ENCODE measurements at places on chromosomes 16 and 17.
A peak's percentile ranks its signal among the peaks of the same experiment; 100 is the strongest.

DNA sequence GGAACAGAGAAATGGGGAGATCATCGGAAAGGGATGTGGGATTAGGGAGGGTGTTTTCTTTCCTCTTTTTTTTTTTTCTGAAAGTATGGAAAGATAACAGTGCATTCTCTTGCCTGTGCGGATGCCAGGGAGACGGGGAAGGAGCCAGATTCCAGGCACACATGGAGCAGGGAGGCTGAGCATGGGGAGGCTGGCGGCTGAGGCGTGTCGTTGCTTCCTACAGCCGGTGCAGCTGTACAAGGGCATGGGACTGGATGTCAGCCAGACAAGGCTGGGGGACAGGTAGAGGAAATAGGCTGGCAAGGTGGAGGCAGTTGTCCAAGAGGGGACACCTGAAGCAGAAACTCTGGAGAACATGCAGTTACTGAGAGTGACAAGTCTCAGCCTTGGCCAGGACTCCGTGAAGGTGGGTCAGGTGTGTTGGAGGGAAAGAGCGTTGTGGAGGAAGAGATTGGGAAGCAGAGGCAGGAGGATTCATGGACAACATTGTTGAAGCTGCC lies 16.6 kb upstream of the ADORA2B start:
- no peak for DNase-seq

GRCh38 chr17:12898110-12898509 lies 108.8 kb downstream of the ARHGAP44 start:
- no peak for DNase-seq

GRCh38 chr17:16061631-16062030 lies 62.0 kb downstream of the TTC19 start:
- DNase-seq: no peak

- DNase-seq: peak; percentile 26
These were observed 35.4 kb downstream of the ARSG start for GRCh38 chr17:68326681-68327080.

DNA sequence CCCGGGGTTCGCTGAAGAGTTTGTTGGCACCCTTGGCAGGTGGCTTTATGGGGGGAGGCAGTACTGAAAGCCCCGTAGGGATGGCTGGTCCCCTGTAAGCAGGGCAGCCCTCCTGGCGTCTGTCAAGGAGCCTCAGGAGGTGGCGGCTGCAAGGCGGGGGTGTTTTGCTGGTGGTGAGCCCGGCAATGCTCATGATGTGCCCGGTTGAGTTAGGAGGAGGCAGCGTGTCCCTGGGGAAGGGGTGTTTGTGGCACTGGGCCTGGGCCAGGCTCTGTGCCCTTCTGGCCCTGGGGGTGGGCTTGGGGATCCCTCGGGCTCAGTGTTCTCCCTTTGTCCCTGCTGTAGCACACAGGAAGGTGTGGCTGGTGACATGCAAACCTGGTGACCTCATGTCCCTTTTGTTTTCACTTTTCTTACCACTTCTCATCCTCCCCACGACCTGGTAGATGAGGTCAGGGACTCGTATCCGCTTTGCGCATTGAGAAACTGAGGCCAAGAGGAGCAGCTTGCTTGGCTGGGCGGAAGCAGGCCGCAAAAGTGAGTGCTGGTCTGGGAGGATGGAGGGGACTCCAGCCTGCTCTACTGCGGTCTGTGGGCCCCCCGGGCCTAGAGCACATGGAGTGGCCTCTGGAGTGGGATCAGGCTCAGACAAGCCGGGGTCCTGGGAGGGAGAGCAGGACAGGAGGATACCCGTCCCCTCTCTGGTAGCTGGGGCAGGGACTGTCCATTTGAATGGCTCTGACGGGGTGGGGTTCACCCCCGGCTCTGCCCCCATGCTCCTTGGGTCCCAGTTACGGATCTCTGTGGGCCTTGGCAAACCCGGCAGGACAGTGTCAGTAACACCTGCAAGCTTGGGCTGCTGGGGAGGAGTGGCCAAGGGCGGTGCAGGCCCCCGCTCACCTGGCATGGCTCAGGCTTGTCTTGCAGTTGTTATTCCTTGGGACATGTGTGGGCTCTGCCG lies 2.2 kb downstream of the SNN start:
- peak; percentile 20 for DNase-seq

DNA sequence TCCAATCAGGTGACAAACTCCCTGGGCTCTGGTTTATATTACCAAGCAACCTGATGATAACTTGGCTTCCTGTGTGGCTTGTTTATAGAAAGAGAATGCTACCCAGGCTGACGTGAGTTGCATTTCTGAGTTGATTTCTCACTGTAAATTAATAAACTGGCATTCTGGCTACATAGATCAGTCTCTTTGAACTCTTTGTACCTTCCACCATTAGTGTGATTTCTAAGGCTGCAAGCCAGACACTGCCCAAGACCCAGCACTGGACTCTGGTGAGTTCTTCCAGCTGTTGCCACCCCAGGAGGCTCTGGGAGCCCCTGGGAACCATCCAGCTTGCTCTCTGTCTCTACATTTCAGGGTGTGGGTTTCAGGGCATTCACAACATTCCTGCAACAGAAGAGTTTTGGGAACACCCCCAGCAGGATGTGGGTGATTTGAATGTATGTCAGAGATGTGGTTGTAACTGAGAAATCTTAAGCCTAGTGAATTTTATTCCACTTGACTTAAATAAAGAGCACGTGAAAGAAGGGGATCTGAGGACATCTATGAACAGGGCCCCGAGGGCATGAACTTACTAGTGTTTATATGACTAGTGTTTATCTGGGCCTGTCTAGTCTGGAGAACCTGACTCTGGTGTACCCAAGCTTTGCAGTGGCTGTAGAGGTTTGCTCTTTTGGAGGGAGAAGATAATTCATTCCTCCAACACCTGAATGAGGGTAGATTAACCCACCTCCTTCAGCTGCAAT lies 30.3 kb upstream of the LRRC37A start:
- peak; percentile 7 for DNase-seq

DNA sequence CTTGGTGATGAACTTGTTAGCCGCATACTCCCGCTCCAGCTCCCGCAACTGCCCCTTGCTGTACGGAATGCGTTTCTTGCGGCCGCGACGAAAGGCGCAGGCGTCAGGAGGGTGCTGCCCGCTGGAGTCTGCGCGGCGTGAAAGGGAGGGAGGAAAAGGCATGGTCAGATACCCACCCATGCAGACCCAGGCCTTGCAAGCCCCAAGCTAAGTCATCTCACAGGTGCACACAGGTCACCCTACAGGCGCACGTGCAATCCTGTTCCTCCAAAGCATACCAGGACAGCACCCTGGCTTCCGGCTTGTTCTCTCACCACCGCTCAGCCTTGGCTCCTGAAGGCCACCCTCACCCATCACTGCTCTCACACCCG lies 1.6 kb downstream of the HOXB13 start:
- DNase-seq: no peak

- no peak for DNase-seq
These were observed 31.7 kb upstream of the BRD7 start for GRCh38 chr16:50400312-50400966.

DNA sequence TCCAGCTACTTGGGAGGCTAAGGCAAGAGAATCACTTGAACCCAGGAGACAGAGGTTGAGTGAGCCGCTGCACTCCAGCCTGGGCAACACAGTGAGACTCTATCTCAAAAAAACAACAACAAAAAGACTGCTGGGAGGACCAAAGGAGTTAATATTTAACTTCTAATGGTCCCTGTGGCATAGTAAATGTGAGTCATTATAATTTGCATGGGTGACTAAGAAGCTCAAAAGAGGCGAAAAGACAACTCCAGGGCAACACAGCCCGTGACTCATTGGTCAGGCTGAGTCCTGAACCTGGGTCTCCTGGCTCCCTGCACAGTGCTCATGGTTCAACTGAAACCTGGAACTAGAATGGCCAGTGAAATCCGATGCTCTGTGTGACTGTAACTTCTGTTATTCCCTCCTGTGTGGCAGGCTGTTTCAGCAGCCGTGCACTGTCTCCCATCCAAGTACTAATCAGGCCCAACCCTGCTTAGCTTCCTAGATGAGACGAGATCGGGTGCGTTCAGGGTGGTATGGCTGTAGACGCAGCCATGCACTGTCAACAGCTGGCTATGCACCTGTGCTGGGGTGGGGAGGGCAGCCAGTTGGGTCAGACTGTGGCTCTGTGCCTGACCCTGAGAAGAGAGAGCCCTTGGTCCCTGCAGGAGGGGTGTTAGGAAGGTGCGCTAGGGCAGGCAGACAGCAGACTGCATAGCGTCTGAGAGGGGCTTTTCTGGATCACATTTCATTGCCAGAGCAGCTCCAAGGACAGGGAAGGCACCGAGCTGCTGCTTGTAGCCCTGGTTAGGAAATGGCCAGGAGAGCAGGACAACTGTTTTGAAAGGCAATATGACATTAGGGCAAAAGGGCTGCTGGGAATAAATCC lies 14.5 kb upstream of the GPRC5C start:
- no peak for DNase-seq

- DNase-seq: no peak
These were observed 10.7 kb downstream of the COL1A1 start for GRCh38 chr17:50190603-50191358.

- no peak for DNase-seq
These were observed 140.0 kb downstream of the CHD9NB start for GRCh38 chr16:52912565-52913173.

- no peak for DNase-seq
These were observed 333.1 kb upstream of the MAF start for GRCh38 chr16:79933603-79934002.

DNA sequence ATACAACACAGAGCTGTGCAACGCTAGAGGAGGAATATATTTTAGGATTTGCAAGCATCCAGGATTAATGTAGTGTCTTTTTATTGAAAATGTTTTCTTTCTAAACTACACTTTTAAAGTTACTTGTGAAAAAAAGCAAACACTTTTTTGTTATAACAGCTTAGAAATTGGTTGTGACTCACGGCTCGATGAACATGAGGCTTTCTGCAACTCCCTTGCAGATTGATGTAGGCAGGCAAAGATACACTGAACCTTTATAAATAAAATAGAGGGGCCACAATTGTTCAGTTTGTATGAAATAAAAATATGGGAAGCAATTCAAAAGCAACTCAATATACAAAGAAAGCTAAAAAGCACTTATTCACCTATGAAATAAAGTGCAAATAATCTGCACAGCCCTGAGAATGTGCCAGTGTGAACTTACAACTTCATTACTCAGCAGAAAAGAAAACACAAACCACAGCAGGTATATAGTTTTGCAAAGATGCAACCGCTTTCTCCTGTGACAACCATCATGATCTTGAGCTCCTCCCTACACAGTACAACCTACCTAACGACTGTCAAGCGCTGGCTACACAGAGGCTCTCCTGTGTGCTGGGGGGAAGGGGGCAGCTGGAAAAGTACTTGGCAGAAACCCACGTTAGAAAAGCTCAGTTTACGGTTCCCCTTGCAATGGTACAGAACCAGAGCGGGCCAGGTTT lies 948 bp downstream of the LUC7L start:
- DNase-seq: no peak

DNA sequence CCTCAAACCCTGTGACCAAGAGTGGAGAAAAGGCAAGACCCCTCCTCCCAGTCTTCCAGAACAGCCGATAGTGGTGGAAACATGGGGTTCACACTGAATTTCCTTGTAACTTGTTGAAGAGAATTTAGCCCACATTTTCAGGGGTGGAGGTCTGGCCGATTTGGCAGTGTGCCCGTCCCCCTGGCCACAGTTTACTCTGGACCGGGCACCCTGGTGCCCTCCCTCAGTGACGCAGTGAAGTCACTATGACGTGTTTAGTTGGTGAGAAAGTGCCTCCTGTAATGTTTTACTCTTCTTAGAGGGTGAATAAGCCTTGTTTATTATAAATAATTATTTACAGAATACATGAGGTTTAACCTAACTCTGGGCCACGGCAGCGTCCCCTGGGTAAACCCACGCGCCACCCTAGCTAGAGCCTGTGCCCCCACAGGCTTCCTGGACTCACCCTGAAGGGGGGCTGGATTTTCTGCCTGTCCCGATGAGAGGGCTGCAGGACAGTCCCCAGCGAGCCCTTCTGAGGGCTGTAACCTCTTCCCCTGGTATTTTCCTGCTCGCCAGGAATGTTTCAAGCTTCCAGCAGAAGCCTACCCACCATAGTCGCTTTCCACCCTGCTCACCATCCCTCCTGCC lies 316.9 kb downstream of the SEC14L1 start:
- no peak for DNase-seq

DNA sequence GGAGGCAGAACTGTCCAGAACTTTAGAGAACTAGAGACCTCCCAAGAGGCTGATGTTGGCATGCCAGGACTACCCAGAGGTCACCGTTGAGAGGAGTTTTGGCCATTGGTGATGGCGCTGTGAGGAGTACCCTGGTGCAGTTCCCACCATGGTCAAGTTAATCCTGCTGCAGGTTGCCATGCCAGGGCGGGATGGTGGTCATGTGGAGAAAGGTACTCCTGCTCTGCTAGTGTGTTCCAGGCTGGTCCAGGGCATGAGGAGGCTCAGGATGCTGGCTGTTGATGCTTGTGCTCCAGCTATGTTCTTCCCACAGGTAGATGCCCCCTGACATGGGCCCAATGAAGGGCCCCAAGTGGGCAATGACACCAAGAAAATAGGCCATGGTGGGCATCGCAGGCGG lies 4.1 kb upstream of the PHF12 start:
- DNase-seq: no peak

- no peak for DNase-seq
These were observed 78.8 kb downstream of the GNAO1 start for GRCh38 chr16:56269811-56270684.

DNA sequence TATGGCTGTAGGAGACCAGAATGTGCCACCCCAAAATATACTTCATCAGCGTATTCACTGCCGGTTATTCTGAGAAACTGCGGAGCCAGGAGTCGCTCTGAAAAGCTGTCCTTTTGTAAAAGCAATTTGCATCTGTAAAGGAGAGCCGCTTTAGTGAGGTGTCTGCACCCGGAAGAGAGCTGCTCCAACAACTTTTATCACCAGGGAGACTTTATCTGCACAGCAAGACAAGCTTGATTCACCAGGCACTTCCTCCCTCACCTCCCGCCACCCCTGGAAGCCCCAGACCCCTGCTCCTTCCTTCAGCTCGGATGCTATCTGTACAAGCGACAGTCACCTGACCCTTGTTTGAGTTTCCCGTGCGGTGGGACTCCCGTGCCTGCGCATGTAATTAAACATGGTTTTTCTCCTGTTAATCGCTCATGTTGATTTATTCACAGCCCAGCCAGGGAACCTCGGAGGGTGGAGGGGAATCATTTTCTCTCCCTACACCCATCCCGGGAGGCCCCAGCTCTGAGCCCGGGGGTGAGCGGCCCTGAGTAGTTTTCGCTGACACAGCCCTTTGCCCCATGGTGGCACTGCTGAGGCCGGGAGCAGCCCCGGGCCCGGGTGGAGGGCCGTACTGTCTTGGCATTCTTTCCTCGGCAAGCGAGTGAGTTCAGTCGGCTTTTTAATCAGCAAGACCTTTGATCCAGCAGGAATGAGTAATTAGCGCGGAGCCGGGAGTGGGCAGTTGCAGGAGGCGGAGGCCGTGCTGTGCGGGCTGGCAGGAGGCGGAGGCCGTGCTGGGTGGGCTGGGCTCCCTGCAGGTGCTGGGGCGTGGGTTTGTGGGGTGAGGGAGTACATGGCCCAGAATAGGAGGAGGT lies 222.7 kb upstream of the CIBAR2 start:
- peak; percentile 10 for DNase-seq

- DNase-seq: peak; percentile 18
These were observed 134.4 kb downstream of the SKAP1 start for GRCh38 chr17:48295362-48296288.

DNA sequence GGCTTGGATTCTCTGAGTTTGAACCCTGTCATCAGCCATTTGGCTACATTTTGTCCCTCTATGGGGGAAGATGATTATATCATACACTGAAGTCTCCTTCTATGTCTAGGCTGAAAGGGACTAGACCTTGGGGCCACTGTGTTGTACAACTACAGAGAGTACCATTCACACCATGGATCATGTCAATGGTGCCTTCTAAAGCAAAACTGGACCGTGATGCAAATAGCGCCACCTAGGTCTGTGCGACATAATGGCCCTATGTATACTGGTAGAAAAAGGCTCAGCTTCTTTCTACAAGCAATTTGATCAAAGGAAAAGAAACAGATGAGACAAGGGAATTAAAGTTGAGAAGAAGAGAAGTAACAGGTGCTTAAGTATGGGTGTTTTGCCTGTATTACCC lies 100.7 kb downstream of the LYRM1 start:
- peak; percentile 2 for DNase-seq

All from activated CD4-positive, alpha-beta T cell treated with anti-CD3 and anti-CD28 coated beads for 4 hours (primary cell).